ENCODE measurements at places on chromosomes 6 and 20.

- DNase-seq, result no peak
These were observed 390.2 kb downstream of the TENT5A start for GRCh38 chr6:81362246-81362645.

- no peak for DNase-seq
These were observed 96.1 kb downstream of the MAFB start for GRCh38 chr20:40592941-40593340.

- no peak for DNase-seq
These were observed 115.8 kb downstream of the MANEA start for GRCh38 chr6:95693108-95693507.

GRCh38 chr6:8130399-8130798, 28.1 kb upstream of the EEF1E1 start:
- no peak for DNase-seq

- DNase-seq, result no peak
These were observed 9.7 kb downstream of the SERINC1 start for GRCh38 chr6:122461885-122462284.

GRCh38 chr20:41086402-41087324, 50.7 kb upstream of the PLCG1 start:
- DNase-seq, result no peak

Measured in colonic mucosa (tissue), 4 donors.